Lower leg skin (tissue), 4 donors: ENCODE measurements at places on chromosomes 5 and 9.

- DNase-seq = no peak
These were observed 378.8 kb upstream of the TUSC1 start for GRCh38 chr9:26057050-26057449.

DNA sequence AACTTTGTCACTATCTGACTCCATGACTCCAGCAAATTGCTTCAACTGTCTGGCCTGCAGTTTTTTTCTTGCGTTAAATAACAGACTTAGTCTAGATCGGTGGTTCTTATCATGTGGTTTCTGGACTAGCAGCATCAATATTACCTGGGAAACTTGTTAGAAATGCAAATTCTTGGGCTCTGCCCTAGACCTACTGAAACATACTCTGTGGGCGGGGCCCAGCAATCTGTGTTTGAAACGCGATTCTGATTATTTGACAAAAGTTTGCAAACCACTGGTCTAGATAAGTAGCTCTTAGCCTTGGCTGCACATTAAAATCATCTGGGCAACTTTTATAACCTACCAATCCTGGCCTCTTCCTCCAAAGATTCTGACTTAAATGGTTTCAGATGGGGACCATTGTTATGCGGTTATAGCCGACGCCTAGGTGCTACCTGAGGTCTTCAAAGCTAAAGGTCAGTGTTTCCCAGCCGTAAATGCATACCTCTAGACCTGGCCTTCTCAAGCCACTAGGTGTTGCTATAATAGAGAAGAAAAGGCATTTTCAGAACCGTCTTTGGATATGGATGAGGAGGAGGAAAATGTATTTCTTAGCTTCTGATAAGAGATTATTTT lies 74.0 kb downstream of the C9orf85 start:
- no peak for DNase-seq

- no peak for DNase-seq
These were observed 57.5 kb downstream of the PIP5K1B start for GRCh38 chr9:68762570-68762969.

DNA sequence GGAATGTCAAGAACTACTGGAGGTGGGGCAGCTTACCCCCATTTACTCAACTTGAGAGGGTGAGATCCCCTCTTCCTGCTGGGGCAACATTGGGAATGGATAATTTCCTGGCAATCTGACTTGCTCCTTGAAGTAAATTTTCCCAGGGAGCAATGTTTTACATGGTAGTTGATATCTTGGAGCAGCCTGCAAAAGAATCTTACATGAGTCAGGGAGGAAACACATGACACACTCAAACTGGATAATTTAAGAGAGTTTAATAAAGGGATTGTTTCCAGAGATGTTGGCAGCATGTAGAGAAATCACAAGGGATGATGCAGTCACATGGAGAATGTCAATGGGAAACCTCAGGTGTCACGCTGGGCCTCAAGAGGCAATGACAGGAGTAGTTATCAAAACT lies 212.5 kb downstream of the GAS1 start:
- DNase-seq = no peak

DNA sequence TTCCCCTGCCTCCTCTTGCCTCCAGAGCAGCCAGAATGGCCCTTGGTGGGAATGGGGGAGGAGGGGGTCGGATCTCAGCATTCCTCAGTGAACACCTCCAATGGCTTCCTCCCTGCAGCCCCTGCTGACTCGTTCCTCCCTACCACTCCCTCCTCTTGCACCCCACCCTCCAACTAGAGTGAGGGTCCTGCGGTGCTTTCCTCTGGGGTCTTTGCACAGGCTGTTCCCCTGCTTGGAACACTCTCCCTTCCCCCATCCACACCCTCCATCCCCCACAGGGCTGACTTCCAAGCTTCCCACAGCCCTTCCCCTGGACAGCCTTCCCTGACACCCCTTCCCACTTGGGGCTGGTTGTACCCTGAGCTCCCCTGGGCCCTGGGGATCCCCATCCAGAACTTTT lies 70.4 kb upstream of the NEK6 start:
- no peak for DNase-seq

GRCh38 chr5:114363837-114364236 lies 2.0 kb downstream of the KCNN2 start:
- no peak for DNase-seq

- DNase-seq = no peak
These were observed 70.3 kb upstream of the RARS1 start for GRCh38 chr5:168415971-168416370.

DNA sequence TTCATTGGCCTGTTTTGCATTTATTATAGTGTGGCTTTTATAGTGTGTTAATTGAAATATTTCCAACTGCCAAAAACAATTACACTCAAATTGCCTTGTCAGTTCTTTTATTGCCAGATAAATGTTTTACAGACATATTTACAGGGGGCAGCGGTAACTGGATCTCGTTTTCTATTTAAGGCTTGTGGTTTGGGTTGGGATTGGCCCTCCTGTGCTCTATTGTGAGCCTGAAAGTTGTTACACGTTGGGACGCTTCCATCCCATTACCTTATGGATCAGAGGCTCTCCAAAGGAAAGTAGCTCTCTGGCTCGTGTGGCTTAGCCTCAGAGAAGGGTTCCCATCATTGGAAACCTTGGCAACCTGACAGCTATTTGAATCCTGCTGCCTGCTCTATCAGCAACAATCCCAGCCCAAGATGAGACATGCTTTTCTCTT lies 20.8 kb downstream of the DNAI1 start:
- no peak for DNase-seq

GRCh38 chr5:158064334-158065123 lies 205.6 kb upstream of the CLINT1 start:
- no peak for DNase-seq

- DNase-seq = no peak
These were observed 12.1 kb upstream of the POC5 start for GRCh38 chr5:75729321-75729720.

DNA sequence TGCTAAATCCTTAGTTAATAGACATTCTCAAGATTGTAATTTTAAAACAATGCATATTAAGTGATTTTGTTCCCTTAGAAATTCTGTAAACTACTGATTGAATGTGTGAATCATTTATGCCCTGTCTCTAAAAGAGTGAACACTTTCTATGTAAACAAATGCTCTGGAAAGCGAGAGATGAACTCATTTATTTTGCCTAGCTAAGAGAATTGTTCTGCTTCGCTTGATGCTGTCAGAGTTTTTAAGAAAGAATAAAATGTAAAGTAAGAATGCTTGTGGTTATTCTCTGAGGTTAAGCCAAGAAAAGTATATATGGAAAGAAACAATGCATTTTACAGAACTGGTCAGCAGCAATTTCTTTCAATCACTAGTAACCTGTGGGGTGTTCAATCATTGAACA lies 347.4 kb upstream of the NUDT12 start:
- no peak for DNase-seq

DNA sequence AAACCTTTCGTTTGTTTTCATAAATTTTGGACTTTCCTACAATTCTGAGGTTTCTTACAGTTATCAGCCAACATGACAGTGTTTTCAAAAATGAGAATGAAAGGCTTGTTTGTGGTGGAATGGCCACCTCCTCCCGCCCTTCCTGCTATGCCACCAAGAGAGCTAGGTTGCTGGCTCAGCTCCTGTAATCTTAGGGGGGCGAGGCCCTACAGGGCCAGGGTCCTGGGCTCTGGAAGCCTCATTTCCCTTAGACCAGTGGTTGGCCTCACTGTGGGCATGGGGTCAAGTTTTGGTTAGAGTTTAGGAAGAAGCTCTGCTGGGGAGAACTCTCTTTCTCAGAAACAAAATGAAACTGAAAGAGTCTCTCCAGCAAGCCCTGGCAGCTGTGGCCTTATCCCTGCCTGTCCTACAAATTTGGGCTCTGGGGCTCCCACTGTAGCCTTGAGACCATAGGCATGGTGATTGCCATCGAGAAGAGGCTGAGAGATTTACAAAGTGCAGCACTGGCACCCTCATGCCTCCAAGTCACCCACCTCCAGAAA lies 66.2 kb downstream of the IRX1 start:
- DNase-seq = no peak

- DNase-seq = no peak
These were observed 259.1 kb upstream of the DAPK1 start for GRCh38 chr9:87238545-87238944.

GRCh38 chr9:31848505-31849285 lies 535.7 kb upstream of the ACO1 start:
- DNase-seq = no peak

DNA sequence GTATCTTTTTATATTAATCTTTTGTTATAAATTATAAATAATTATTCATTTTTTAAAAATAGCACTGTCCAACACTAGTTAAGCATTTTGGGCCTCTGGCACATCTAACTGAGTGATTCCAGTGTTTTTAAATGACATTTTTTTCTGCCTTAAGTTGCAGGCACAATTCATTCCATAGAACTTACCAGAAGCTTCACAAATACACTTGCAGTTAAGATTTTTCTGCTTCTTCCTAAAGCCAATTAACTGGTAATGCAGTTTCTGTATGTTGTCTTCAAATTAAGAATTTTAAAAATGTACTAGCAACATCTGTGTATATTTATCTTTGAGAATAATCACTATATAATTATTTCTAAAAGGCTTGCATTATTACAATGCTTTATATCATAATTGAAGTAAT lies 11.2 kb upstream of the NFIB start:
- DNase-seq = no peak

GRCh38 chr9:109962215-109962614 lies 182.2 kb downstream of the PALM2AKAP2 start:
- DNase-seq = no peak

DNA sequence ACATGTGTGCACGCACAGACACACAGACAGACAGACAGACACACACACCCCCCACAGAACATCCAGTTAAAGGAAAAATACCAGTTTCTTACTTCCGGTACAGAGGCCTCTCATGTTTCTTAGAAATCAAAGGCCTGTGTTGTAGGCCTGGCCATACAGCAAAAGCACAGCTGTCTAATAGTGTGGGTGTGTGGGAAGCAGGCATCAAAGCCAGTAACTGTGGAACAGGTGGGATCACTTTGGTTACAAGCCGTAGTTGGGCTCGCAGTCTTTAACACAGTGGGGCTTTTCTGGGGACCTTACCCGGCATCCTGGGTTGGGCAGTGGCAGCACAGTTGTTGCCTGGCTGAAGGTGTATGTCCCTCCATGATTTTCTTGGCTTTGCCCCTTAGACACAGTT lies 55.2 kb downstream of the FBXL7 start:
- DNase-seq = no peak

DNA sequence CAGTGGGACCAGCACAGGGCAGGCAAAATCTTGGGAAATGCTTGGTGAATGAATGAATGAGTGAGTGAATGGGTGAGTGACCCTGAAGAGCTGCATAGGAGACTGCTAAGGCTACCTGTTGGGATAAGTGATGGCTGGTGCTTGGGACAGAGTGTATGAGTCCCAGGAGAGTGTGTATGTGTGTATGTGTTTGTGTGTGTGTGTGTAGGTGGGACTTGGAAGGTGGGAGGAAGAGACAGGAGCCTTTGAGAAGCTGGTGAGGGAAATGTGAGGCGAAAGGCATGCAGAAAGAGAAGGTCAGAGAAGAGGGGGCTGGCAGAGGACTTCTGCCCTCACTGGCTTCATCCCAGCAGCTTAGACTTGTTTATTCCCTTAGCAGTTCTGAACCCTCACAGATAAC lies 33.3 kb upstream of the FOXE1 start:
- DNase-seq = no peak

- no peak for DNase-seq
These were observed 44.8 kb upstream of the SNX2 start for GRCh38 chr5:122730037-122730436.

DNA sequence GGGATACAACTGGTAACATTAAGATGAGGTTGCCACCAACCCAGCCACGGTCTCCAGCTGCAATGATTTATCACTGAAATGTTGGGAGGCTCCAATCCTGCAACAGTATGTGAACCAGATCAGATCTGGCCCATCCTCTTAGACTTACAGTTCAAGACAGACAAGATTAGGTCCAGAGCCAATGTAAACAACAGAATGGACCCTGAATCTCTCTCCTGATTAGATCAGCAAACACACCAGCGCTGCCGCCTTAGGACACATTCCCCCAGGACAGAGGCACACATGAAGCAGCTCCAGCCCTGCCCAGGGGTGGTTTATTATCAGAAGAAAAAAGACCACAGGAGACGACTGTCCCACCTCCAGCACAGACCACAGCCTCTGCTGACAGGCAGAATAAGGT lies 82.1 kb downstream of the SLIT3 start:
- no peak for DNase-seq

DNA sequence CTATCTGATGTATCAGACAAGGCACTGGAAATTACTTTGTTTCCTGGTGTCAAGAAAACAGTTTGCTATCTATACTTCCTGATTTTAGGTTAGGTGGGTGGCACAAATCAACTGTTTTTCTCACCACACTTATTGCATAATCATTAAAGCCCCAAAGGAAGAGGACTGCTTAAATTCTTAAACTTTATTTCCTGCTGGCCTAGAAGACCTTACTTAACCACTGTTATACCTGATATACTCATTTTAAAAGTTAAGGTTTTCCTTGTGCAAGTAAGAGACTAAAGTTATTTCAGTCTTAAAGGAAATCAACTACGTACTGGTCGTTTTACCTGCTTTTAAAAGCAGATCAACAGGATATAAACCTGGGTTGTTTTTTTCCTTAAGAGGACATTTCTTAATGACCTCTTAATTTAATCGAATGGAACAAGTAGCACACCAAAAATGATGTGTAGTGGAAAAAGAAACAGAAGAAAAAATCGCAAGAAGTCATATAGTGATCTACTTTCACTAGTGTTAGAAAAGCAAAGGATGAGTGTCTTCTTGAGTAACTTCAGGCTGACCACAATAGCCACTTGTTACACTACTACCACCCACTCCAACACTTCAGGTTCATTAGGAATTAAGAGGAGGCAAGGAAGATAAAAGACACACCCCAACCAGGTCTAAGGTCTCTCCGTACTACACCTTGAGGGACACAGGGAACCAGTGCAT lies 974 bp downstream of the CLINT1 start:
- no peak for DNase-seq

DNA sequence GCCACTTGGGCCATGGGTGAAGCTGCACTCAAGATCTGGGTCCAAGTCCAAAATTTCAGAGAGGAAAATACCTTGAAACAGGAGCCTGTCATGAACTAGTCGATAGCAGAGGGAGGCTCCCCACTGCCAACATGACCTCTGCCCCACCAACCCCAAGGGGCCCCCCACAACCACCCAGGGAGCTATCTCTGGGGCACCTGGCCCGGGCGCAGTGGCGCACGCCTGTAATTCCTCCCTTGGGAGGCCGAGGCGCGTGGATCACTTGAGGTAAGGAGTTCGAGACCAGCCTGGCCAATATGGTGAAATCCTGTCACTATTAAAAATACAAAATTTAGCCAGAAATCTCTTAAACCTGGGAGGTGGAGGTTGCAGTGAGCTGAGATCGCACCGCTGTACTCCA lies 20.1 kb upstream of the HMCN2 start:
- DNase-seq = no peak

DNA sequence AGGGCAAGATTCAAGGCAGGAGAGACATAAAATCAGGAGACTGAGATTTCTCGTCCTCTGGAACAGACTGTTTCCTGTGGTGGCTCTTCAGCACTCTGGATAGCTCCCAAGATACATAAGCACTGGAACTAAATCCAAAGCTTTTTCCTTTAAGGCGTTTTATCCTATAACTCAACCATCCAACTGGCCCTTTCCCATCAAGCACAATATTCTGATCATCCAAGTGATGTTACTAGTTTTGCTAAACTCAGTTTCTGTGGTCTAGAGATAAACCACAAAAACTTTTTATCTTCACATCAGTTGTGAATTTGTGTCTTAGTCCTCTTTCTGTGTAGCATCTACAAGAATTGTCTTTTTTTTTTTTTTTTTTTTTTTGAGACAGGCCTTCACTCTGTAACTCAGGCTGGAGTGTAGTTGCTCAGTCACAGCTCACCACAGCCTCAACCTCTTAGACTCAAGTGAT lies 299.4 kb downstream of the COX7C start:
- no peak for DNase-seq

GRCh38 chr5:156208271-156208670 lies 118.7 kb upstream of the SGCD start:
- no peak for DNase-seq
